ENCODE measurements at places on chromosomes 3 and 15.

DNA sequence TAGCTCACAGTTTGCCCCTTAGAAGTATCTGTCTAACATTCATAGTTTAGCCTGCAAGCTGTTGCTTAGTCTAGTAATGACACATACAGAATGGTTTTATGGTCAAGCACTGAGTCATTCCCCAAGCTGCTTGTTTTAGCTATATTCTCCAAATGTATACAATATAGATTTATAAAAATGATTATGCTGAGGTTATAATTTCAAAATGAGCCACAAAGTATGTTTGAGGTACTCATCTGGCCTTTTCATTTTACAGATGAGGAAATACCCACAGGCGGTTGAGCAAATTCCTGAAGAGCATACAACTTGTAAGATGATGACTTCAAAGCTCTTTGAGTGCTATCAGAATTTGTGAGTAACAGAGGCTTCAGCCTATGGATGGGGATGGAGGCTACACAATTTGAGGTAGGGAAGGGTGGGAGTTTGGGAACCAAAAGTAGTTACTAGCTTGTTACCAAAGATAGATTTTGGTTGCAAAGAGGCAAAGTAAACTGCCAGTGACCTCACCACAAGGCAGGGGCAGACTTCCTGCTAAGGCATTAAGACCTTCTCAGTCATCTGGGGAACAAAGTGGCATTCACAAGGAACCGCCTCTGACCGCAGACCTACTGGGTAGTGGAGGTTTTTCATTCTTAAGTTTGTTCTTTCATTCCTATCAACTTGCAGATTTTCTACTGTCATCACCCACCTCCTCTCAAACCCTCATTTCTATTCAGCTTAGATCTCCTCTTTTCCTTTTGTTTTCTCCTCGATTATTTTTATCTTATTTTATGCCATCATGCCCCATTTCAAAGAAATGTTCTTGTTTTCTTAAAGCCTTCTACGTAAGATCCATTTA lies 257.2 kb upstream of the NECTIN3 start:
- DNase-seq: no peak

DNA sequence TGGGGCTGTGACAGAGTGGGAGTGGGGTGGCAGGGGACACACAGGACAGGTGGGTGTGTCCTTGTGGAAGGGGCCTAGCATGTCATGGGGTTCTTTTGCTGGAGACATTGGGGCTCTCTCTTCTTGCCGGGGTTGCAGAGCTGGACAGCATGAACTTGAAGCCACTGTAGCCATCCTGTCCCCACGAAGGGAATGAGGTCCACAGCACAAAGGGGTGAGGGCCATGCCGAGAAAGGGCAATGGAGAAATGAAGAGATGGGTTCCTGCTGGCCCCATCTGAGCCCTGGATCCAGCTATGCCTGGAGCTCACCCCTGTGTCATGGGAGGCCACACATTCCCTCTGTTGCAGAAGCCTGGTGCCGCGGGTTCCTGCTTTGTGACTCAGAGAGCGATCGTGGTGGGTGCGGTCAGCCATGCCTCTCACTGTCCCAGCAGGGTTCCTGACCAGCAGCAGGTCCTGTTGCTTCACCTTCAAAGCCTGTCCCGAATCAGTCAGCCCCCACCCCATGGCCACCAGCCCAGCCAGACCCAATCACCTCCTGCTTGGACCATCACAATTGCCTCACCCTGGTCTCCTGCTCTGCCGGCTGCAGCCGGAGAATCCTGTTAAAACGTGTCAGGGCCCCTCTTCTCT lies 50.0 kb downstream of the DNAJB8 start:
- DNase-seq: no peak

DNA sequence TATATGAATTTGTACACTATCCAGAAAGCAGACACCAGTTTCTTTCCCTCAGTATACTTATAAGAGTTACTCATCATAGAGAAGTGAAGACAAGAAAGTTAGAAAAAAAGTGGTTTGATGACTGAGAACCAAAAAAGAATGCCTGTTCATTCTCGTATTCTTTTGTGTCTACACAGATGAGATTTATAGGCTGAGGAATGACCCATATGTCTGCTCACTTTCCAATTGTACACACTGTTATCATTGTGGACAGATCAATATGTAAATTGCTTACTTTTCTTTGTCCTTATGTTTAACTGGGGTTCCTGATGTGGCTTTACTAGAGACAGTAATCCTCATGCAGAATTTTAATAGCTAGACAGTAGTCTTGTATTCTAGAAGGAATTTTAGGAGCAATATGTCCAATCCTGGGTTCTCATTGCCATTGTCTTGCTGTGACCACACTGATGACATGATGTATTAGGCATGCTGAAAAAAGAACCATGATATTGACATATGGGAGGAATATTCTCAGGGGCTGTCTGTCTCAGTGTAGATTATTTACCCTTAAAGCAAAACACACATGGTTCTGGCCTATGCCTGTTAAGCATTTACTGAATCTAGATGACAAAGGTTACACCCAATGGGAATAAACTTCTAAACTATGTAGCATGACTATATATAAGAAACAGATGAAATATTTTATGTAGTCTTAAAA lies 669.7 kb downstream of the ROBO1 start:
- no peak for DNase-seq

GRCh38 chr3:122231465-122232157 lies 48.1 kb downstream of the CASR start:
- DNase-seq: no peak

DNA sequence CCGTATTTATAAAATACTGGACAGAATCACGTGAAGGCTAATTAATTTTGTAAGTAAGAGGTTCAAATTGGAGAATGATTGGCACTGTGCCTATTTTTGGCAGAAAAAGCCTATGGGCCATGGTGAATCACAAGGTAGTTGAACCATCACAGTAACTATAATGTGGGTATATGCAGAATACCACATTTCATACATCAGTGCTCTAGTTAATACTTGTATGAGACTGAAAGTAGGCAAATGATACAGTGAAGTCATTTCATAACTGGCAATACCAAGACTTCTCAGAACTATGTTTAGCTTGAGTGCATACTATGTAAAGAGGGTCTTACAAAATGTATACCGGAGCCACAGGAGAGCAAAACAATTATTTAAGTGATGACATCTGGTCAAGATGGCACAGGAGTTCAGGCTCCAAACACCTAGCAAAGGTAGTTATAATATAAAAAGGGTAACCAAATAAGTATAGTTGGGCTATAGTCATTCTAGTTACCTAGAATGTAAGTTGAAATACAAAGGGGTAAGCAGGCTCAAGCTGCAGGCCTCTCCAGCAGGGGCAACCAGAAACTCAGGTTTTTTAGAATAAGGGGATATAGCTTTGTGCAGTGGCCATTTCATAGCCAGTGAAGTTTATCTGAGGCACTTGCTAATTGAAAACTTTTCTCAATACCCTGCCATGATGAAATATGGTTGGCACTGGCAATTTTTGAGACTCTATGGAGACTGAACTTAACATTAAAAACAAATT lies 19.1 kb downstream of the GPR160 start:
- DNase-seq: no peak

- no peak for DNase-seq
Observed at GRCh38 chr3:126116526-126116925, 32.6 kb upstream of the SLC41A3 start.

DNA sequence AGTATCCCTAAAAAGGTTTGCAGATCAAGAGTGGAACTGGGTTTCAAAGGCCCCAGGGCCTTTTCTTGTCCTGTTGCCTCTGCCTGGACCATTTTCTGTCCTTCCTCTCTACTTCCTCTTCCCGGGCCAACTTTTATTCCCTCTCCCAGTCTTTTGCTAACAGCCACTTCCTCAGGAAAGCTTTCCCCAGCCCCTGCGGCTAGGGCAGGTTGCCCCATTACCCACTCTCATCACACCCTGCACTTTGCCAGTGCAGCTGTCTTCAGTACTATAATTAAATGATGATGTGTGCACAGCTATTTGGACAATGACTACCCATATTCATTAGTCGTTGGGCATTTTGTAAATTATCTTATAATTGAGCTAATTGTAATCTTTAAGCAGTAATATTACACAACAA lies 150.5 kb upstream of the THBS1 start:
- no peak for DNase-seq

- no peak for DNase-seq
Observed at GRCh38 chr3:56061279-56061626, 407.0 kb downstream of the ERC2 start.

DNA sequence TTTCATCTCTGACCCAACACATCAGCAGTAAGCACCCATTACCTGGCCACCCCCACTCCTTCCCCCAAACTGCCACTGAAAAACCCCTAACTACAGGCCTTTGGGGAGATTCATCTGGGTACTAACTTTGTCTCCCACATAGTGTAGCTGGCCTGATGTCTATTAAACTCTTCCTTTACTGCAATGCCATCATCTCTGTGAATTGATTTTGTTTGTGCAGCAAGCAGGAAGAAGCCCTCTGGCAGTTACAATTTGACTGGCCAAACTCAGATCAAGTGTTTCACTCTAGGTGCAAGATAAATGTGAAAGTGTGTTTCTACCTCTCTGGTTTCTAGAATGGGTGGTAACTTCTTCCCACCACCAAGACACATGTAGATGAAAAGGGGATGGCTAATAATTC lies 26.7 kb upstream of the OR5K4 start:
- DNase-seq: no peak

DNA sequence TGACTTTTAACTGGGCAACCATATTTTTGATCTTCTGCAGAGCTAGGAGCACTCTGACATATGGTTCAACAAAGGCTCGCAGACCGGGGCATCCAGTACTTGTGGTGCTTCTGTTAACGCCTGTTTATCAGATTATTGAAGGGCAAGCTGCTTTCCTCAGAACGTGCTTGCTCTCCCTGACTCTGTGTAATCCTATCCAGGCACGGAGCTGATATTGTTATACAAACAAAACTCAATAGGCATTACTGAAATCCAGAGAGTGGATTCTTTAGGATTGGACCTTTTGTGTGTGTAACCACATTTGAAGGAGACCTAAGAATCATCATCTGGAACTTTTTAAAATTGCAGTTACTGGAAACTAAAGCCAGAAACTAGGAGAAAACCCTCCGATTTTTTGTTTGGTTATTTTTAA lies 246.5 kb downstream of the PTPRG start:
- DNase-seq: no peak

GRCh38 chr3:100813828-100814227 lies 104.5 kb downstream of the TFG start:
- no peak for DNase-seq

DNA sequence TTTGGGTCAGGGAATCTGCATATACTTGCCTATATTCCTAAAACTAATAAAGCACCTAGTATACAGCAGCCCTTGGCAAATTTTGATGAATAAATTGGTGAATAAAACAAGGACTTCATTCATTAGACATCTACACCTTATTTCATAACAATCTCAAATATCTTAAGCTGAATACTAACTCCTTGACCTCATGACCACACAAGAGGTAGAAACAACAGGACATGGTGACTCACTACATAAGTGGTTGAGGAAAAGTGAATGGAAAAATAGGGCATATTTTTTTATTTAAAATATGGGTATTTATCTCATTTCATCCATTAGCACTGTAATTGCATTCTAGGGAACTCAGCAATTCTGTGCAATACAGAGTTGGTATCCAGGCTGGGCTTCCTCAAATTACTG lies 7.8 kb upstream of the STAC start:
- DNase-seq: no peak

DNA sequence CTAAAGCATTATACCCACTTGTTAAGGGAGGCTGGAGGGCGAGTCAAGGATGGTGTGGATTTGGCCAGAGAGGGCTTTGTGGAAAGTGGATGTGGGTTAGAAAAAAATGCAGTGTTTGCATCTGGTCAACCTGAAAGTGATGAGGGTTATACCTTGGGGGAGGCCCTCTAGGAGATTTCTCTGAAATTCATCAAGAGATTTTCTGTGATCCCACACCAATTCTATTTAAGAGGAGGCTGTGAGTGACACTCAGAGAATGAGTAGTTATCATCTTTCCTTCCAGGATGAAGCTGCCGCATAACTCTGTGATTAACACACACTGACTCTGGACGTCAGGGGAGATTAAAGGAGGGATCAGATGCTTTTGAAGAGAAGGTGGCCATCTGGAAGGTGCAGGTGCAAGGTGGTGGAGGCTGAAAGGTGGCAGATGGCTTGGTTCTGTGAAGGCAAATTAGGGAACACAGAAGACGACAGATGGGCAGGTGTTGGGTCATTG lies 54.8 kb downstream of the ANAPC13 start:
- no peak for DNase-seq

- DNase-seq: no peak
Observed at GRCh38 chr15:92958105-92958504, 58.0 kb downstream of the CHD2 start.

GRCh38 chr3:184629555-184630160 lies 68.1 kb downstream of the EPHB3 start:
- no peak for DNase-seq

GRCh38 chr3:9072667-9073009 lies 109.4 kb upstream of the RAD18 start:
- no peak for DNase-seq

- no peak for DNase-seq
Observed at GRCh38 chr15:50744601-50745000, 20.9 kb downstream of the SPPL2A start.

DNA sequence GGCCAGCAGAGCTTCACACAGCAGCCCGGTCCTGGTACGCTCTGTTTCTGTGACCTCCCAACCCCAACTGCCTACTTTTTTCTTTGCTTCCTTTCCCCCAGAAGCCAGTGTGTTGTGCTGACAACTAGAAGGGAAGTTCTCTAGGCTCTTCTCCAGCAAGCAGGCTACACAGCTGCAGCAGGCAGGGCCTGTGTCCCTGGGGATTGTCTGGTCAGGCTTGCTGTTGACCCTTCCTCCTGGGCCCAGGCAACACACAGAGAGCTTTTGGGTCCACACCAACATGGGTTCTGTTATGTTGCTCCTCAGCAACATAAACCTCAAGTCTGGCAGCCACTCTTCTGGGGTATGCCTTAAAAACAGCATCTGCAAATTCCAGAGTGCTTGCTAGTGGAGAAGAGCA lies 36.2 kb upstream of the TSPAN3 start:
- no peak for DNase-seq

DNA sequence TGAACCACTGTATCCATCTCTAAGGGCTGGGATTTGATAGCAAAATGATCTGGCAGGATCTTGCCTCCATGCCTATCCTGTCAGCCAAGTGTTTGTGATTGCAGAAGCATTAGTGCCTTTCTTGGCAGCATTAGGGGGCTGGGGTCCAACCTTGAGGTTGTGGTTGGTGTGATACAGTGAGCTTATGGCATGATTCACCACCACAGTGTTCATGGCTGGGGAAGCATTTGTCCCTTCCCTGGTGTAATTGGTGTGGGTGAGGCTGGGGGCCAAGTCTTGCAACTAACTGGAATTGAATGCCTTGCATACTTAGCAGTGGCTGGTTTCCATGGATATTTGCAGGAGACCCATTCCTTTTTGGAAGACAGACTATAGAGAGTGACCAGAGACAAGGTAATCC lies 271.0 kb upstream of the TBL1XR1 start:
- no peak for DNase-seq

DNA sequence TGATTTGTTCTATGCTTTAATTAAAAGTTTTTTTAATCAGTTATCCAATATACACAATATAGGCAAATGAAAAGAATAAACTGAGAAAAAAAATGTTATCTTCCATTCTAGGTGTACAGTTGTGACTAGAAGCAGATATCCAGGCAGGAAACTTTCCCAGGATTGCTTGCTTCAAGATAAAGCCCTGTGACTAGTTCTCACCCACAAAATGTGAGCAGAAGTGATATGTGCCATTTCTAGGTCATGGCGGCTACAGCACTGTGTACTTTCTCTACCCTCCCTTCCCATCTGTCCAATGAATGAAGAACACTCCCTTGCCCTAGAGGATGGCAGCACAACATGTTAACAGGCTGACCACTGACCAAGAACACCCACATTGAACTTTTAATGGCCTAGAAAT lies 110.5 kb upstream of the STT3B start:
- no peak for DNase-seq

Data from stimulated activated CD4-positive, alpha-beta T cell treated with anti-CD3 and anti-CD28 coated beads, Interleukin-15, amount 100 ng/mL, for 1 hour (primary cell).